Stimulated activated CD4-positive, alpha-beta T cell treated with anti-CD3 and anti-CD28 coated beads, TNF-alpha, amount 100 ng/mL, for 1 hour (primary cell): ENCODE measurements at places on chromosomes 13 and 19.
A peak's percentile ranks its signal among the peaks of the same experiment; 100 is the strongest.

GRCh38 chr19:7099597-7099921 lies 30.1 kb downstream of the ZNF557 start:
- peak; percentile 12 for DNase-seq

- no peak for DNase-seq
Observed at GRCh38 chr19:28292822-28293500, 920.0 kb downstream of the UQCRFS1 start.

DNA sequence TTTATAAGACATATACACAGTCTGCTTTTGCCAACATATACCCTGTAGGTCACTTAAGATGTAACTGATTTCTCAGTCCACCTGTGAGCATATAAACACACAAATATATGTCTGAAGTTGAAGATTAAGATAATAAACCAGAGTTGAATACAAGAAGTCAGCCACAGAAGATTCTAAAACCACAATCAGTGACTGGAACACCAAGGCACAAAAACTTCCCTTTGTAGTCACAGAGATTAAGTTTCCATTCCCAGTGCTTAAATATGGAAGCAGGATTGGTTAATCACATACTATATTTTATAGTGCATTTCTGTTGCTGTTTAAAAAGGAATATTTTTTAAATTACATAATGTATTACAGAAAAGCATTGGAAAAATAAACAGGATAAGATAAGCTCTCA lies 39.9 kb downstream of the MTMR6 start:
- DNase-seq: no peak

GRCh38 chr13:50715402-50716146 lies 127.9 kb downstream of the DLEU7 start:
- DNase-seq: no peak

GRCh38 chr19:31290931-31291590 lies 58.2 kb downstream of the TSHZ3 start:
- DNase-seq: no peak

DNA sequence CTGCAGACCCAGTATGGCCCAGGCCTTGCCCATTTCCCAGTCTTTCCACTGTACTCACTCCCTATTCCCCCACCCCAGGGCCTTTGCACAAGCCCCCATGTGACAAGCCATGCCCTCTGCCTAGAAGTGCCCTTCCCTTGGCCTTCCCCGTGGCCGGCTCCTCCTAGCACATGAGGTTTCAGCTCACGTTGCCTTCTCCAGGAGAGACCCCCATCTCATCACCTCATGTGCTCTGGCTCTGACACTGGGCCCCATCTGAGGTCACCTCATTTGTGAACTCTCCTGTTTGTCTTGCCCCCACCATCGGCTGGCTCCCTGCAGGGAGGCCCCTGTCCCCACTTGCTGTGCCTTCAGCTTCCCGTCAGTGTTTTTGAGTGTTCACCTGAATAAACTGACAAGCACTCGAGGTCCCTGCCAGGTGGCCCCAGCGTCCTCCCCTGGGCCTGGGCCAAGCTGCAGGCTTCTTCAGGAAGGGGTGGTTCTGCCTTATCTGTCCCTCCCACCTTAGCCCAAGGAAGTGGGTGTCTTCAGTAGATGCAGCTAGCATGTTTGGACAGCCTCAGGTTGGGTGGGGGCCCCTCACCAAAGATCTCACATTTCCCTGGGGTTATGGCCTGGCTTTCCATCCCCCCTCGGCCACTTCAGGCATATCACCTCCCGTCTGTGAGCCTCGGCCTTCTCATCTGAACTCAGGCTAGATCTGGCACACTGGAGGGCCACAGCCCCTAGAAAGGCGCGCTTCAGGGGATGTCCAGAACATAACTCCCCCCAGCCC lies 3.8 kb upstream of the SLC25A42 start:
- no peak for DNase-seq

GRCh38 chr13:41809962-41810361 lies 150.9 kb downstream of the VWA8 start:
- DNase-seq: no peak

- DNase-seq: no peak
Observed at GRCh38 chr13:106354961-106355360, 180.5 kb downstream of the EFNB2 start.

DNA sequence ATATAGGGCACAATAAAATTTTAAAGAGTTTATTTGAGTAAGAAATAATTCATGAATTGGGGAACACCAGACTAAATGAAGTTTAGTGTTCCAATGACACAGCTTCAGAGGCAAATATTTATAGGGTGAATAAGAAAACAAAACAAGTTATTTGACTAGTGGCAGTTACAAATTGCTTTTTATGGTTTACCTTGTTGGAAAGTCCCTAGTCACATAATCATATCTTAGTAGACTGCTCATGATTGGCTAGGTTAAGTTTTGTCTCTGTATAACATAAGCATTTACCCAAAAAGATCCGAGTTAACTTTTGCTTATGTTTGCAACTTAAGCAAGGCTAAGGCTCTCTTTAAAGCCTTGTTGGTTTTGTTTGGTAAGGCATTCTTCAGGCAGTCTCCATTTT lies 224.7 kb upstream of the MIR17HG start:
- DNase-seq: no peak

- no peak for DNase-seq
Observed at GRCh38 chr13:31090096-31090495, 71.6 kb downstream of the HSPH1 start.

GRCh38 chr13:43251961-43252360 lies 228.6 kb downstream of the DNAJC15 start:
- DNase-seq: no peak

- no peak for DNase-seq
Observed at GRCh38 chr13:111662451-111662850, 342.0 kb downstream of the TEX29 start.

DNA sequence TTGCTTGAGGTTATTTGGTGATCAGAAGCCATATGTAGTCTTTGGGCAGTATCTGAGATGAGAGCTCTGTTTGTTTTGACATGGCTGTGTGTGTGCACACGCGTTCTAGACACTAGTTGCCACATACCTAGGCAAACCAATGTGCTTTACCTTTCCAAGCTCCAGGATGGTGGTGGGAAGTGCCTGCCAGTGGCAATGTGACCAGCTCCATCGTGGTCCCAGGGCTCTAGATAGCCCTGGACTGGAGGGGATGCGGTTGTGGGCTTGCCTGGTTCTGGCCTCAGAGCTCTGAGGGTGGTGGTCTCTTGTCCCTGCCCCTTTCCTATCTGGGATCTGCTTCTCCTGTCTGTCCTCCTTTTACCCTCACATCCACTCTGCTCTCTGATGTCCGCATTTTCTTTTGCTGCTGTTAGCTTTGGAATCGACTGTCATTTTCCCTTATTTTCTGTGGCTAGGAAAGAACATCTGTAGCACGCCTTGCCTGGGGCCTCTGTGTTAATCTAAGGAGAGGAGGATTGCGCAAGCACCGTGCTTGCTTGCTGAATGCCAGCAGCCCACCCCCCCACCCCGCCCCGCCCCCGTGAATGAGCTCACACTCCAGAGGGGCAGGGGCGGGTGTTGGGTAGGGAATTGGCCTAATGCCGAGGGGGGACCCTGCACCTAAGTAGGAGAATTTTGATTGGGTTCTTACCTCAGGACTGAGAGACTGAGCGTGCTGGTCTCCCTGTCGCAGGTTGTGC lies 89.5 kb downstream of the ARHGEF7 start:
- no peak for DNase-seq

DNA sequence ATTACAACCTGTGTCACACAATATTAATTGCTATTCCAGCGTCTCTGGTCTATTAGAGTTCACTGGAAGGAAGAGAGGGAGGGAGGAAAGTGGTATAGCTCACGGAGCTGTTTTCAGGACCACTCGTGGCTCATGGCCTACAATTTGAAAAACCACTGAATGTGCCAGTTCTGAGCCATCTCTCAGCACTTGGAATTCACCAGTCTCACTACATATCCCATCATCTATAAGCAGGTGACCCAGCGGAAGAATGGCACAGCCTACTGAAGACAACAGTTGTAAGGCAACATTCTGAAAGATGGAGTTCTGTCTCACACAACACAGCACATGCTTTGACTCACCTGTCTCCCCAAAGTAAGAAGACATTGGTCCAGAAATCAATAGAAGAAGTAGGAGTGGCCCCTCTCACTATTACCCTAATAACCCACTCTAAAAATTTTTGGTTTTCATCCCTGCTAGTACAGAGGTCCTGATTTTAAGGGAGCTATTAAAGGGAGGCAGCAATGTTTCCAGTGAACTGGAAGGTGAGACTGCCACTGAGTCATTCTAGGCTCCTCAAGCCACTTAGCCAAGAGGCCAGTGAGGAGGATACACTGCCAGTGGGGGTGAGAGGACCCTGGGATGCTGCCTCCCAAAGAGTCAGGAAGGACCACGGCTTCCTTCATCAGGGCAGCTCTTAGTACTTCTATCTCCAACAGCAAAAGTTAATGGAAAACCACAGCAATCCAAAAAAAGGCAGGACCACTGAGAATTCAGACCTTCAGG lies 50.0 kb upstream of the DOCK9 start:
- no peak for DNase-seq

DNA sequence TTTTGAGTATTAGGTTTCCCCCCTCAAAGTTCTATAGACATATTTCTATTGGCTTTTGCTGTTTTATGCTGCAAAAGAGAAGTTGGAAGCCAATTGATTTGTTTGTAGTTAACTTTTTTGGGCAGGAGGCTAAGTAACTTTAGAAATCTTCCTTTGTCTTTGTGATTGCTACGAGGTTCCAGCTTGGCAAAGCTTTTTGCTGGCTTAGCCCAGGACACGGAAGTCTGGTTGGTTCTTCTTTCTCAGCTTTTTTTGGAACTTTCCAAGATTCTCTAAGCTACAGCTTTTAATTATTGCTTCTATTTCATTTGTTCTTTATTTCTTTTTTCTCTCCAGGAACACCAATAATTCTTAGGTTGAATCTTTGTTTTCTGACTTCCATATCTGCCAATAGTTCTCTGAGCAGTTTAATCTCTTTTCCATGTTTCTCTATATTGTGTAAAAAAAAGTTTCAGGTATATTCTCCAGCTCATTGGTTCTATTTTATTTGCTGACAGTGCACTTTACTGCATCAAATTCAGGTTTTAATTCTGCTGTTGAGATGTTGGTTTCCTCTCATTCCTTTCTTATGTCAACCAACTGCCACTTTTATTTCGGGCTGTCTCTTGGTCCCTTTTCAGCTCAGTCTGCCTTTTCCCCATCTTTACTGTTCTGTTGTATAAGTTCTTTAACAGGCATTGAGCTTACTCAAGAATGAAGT lies 27.8 kb downstream of the MBNL2 start:
- no peak for DNase-seq

DNA sequence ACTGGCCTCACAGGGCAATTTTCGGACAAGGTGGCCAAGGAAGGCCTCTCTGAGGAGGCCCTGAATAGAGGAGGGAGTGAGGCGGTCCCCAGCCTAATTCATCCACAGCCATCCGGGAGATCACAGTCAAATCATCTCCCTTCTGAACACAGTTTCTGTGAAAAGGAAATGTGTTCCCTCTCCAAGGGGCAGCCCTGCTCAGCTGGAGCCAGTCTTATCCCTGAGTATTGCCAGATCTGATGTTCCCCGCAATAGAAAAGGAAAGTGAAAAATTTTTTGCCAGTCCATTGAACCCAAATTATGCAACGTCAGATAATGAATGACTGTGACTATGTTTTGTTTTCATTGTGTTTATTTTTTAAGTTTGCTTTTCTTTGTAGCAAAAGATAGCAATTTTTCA lies 125.9 kb downstream of the SIPA1L3 start:
- no peak for DNase-seq

GRCh38 chr13:50672025-50672424 lies 171.5 kb downstream of the DLEU7 start:
- no peak for DNase-seq

GRCh38 chr13:78160793-78161192 lies 242.2 kb upstream of the EDNRB start:
- DNase-seq: no peak

- no peak for DNase-seq
Observed at GRCh38 chr19:10961073-10961860, 437 bp downstream of the SMARCA4 start.

- no peak for DNase-seq
Observed at GRCh38 chr13:111278743-111279652, 41.4 kb upstream of the TEX29 start.

- DNase-seq: no peak
Observed at GRCh38 chr13:53014495-53015443, 13.8 kb upstream of the OLFM4 start.
